ENCODE measurements at places on chromosomes 2 and 18. TPM values are rescaled to one million over a fixed set of nuclear protein-coding genes. Genes with fewer than 3 reads are reported as not detected.

The PRKAG3 gene
- 9.9 TPM for total RNA-seq

The CDH19 gene
- 3.1 TPM for total RNA-seq

The PAIP2B gene
- 5.7 TPM for total RNA-seq

The RGPD8 gene
- 18.3 TPM for total RNA-seq

The MC4R gene
- total RNA-seq = 0.52 TPM

The DTNA gene
- 94.5 TPM for total RNA-seq

The PSMG2 gene
- total RNA-seq = 64.2 TPM

The CHRND gene
- 32.9 TPM for total RNA-seq

The TMEM247 gene
- not detected for total RNA-seq
